Kidney epithelial cell (primary cell): ENCODE measurements at places on chromosomes 11 and 22. TPM values are rescaled to one million over a fixed set of nuclear protein-coding genes. Genes with fewer than 3 reads are reported as not detected.

DNA sequence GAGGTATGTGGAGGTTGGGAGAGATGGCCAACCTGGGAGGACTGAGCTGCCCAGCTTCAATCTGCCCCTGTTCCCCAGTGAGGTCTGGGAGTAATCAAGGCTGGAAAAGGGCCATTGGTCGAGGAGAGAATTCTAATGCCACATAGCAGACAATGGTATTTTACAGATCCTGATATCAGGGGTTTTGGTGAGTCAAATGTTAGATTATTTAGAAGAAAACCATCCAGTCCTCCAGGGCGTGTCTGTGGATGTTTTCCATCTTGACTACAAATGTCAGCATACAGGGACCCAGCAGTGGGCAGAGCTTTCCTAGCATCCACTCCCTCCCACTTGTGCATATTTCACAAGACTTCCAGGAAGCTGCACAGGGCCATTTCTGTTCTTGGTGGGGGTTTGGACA is 107.9 kb downstream of the SCN3B start:
- DNase-seq = no peak

- DNase-seq = no peak
Observed at GRCh38 chr11:72814286-72815109, at the start of gene ATG16L2. ATG16L2 (plus strand) TSS chr11:72814411; CDS start chr11:72814446, 35 bp downstream.

DNA sequence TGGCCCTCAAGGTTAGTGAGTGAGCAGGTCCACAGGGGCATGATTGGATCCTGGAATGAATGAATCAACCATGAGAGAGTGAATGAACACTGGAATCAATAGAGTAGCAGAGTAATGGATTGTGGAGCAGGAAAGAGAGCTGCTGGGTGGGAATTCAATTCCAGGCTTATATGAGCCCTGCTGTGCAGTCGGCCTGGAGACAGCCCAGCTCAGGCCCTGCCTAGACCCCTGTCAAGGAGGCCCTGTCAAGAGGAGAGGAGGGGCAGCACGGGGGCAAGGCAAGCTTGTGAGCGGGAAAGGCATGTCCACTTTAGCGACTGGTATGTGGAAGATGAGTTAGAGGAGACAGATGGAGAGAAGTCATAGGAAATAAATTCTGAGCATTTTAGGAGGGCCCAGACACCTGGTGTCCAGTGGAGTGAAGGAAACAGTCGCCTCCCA is 1.3 kb upstream of the FOLR1 start:
- no peak for DNase-seq

GRCh38 chr11:62880231-62880802 is 379 bp upstream of the SLC3A2 start:
- peak; percentile 38 for DNase-seq

- DNase-seq = no peak
Observed at GRCh38 chr11:11845551-11845950, 3.8 kb downstream of the USP47 start.

DNA sequence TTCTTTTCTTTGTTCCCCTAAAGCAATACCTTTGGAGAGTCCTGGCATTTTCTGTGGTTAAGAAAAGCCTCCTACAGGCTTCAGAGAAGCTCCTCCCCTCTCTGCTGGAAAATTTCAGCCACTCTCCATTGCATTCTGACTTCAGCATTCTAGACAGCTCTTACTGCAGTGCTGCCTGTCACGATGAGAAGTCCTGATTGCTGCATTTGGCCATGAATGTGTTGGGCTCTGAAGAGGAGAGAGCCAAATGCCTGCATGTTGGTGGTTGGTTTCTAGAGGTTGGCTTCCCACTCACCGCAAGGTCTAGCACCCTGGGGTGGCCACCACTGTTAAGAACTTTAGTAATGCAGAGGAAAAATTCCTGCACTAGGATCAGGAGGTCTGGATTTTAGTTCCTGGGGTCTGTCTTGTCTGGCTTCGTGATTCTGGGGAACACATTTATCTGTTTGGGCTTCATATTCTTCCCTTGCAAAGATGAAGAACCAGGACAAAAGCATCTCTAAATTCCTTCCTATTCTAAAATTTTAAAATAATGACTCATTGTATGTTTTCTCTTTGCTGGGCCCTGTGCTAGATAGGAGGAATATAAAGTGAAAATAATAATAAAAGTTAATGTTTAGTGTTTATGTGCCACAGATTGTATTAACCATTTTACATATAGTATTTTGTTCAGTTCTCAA is 38.1 kb downstream of the COA4 start:
- peak; percentile 23 for DNase-seq

DNA sequence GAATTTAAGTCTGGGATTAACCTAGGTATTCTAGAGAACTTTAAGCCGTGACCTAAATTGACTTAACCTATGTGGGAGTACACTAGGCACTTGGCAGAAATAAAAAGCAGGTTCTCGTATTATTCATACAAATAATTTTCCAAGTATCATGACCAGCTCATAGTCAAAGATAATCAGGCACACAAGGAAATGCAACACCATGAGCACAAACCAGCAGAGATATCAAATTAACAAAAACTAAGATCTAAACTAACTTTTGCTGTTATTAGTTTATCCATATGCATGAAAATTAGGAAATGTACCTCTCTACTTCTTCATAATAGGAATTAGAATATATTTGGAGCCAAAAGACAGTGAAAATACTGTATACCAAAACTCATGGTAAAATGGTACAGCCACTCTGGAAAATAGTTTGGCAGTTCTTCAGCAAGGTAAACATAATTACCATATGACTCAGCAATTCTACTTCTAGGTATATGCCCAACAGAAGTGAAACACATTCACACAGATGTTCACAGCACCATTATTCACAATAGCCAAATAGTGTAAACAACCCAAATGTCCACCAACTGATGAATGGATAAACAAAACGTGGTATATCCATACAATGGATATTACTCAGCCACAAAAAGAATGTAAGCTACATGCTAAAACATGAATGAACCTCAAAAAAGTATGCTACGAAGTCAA is 154.1 kb downstream of the ENTHD1 start:
- no peak for DNase-seq

- peak; percentile 51 for DNase-seq
Observed at GRCh38 chr11:17014833-17015626, 816 bp upstream of the PLEKHA7 start.

DNA sequence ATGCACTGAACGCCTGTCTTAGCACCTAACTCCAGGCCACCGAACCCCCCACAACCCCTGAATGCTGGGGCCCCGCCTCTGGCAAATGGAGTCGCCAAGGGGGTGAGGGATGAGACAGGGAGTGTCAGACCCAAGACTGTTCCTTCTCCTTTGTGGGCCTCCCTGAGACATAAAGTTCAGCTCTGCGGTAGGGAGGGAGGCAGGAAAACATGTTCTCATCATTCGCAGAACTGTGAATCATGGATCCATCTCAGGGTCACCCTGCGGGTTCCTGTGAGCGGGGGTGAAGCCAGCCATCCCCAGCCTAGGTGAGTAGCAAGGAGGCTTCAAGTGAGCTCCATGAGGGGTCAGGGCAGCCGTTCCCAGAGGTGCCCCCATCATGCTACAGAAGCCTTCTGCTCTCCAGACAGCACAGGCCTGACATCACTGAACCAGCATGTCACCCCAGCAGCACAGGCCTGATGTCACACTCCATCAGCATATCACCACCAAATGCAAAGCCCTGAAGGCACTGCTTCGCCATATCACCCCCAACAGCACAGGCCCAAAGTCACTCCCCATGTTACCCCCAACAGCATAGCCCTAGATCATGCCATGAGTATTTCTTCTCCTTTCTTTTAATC is 27.2 kb downstream of the TMPRSS6 start:
- no peak for DNase-seq

- no peak for DNase-seq
Observed at GRCh38 chr11:38950867-38951266, 2352.8 kb upstream of the RAG2 start.

DNA sequence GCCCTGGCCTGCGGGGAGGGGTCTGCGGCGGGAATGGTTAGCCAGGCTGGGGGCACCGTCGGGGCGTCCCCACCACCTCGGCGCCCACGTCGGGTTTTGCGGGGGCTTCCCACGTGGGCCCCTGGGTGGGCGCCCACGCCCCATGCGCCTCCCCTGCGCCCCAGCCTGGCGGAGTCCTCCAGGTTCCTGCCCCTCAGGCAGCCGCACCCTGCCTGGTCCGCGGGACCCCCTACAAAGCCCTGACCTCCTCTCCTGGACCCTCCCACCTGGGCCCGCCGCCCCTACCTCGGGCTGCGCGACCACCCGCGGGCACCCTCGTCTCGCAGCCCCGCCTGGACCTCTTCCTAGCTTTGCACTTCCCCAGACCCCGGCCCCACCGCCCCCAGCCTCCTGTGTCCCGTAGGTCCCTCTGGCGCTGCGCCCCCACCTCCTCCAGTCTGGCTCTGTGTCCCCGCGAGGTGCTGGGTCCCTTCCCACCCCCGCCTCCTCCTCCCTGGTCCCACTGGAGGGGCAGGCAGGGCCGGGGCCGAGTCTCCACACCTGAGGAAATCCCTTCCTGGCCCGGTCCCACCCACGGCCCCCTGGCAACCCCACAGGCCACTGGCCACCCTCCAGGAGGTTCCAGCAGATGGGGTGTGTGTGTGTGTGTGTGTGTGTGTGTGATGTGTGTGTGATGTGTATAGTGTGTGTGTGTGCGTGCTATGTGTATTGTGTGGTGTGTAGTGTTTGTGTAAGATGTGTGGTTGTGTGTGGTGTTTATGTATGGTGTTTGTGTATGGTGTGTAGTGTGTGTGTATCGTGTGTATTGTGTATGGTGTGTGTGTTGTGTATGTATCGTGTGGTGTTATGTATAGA is 11.8 kb downstream of the PIM3 start:
- DNase-seq = no peak

DNA sequence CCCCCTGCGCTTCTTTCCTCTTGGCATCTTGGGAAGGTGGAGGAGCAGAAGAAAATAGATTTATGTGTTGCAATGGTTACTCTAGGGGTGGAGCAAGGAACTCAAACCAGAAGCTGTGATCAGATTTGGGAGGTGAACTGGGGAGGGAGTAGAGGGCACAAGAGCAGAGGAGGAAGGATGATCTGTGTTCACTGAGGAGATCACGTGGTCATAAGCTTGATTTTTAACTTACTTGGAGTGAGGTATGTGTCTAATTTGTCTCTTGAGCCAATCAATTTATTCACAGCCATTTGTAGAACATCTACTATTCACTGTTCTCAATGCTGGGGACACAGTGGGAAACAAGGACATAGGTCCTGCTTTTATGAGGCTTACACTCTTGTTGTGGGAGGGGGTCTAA is 24.8 kb upstream of the CD82 start:
- DNase-seq = no peak

DNA sequence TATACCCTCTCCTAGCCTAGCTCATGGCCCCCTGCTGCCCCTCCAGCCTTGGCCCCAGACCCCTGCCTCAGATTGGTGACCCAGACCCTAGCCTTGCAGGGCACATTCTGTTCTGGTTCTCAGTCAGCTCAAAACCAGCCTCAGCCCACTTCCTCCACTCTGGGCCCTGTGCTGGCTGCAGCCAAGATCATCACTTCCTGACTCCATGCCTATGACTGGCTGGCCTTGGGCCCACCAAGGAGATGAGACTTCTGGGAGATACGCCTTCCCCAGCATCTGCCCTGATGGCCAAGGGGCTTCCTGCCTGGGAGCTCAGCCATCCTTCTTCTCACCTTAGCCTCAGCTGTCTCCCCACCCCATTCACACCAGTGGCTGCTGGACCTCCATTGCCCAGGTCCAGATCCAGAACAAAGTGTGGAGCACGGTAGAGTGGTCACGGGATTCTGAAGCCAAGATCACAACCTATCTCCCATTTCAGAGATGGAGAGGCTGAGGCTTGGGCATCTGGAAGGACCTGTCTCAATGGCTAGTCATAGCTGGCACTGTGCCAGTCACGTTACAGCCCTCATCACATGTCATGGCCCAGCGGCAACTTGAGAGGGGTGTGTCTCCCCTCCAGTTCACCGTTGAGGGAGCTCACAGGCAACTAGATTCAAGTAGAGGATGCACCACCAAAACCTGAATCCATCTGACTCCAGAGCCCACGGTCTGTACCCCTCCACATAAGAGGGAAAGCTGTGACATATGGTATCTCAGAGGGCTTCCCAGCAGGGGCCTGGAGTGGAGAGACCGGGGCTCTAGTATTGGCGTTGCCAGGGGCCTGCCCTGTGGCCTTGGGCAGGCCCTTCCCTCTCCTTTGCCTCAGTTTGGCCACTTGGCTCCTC is 43.0 kb upstream of the KLHL35 start:
- DNase-seq = no peak

DNA sequence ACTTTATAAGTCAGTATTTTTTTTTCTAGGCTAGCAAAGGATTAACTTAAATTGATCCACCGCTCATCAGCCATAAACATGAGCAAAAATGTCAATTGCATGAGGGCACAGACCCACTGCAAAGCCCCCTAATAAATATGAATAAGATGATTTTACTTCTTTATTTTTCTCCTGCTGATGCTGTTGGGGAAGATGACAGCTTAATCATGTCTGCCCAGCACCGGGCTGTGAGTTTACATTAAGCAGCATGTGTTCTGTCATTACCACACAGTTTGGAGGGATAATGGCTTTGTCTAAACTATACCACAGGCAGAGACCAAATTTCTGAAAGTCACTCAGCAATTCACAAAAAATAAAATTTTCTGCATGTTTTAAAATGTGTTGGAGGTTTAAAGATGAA is 346.3 kb downstream of the LRRC4C start:
- DNase-seq = no peak

GRCh38 chr11:133926466-133927246 is 30.1 kb downstream of the IGSF9B start:
- no peak for DNase-seq

DNA sequence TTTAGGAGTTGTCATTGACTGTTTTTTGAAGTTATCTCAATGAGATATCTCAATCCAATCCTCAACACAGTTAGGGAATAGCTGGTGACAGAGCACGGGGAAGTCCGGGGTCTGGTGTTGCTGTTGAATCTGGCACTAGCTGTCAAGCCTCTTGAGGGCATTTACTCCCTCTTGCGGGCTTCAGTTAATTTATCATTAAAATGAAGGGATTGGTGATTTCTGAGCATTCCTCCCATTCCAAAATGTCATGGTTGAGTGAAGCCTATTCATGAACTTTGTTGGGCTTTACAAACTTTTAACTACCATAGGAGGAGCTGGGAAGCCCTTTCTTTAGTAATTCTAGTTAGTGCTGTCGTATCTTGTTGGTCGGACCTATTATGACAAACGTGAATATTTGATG is 40.2 kb downstream of the UVRAG start:
- peak; percentile 10 for DNase-seq

GRCh38 chr11:14881576-14882193 is 10.3 kb downstream of the CYP2R1 start:
- no peak for DNase-seq

- DNase-seq = no peak
Observed at GRCh38 chr22:44623771-44624510, 78.1 kb upstream of the PRR5 start.

The IPO7 gene
- 95.1 and 109 TPM in 2 replicates for total RNA-seq

The INPP5J gene
- 5.5 and 5.6 TPM in 2 replicates for total RNA-seq

The SHANK3 gene
- 3.8 and 6.0 TPM in 2 replicates for total RNA-seq

The CAVIN3 gene
- total RNA-seq = 93.7 and 119 TPM in 2 replicates

The SPTBN2 gene
- total RNA-seq = 79.4 and 99.9 TPM in 2 replicates

The GDPD4 gene
- total RNA-seq = 0.08 TPM in 1 of 2 replicates, not detected in the other

The XRCC6 gene
- total RNA-seq = 296 and 309 TPM in 2 replicates

The TSGA10IP gene
- not detected in 2 replicates for total RNA-seq

The SLC22A25 gene
- total RNA-seq = not detected in 2 replicates

The PACSIN3 gene
- total RNA-seq = 37.9 and 57.4 TPM in 2 replicates

The NXPE1 gene
- not detected in 2 replicates for total RNA-seq

The MISFA gene
- total RNA-seq = 7.4 TPM in 1 of 2 replicates, not detected in the other

The FAM180B gene
- total RNA-seq = not detected in 2 replicates

The SSTR3 gene
- total RNA-seq = not detected in 2 replicates

The INSC gene
- total RNA-seq = 0.27 and 0.33 TPM in 2 replicates
